Vagina (tissue), 2 donors: ENCODE measurements at places on chromosomes 5 and 9.

DNA sequence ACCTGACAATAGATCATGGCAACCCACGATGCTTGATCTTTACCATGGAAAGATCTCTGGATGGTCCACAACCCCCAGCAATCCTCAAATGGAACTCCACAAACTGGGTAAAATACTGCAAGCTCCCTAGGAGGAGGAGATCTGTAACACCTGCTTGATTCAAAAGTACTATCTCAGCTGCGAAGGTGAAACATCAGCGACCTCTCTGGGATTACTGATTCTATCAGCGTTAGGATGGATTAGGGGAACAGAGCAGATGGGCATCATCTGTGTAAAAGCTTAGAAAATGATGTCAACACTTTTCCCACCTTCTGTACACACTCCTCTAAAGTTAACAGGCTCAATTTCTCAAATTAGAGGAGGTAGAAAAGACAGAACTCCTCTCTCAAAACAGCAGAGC is 31.5 kb upstream of the TRPC7 start:
- H3K27me3 ChIP-seq = no peaks in the 10 kb centered on the region
- no peak overlapping the region for H3K4me3 ChIP-seq
- DNase-seq = no peak

DNA sequence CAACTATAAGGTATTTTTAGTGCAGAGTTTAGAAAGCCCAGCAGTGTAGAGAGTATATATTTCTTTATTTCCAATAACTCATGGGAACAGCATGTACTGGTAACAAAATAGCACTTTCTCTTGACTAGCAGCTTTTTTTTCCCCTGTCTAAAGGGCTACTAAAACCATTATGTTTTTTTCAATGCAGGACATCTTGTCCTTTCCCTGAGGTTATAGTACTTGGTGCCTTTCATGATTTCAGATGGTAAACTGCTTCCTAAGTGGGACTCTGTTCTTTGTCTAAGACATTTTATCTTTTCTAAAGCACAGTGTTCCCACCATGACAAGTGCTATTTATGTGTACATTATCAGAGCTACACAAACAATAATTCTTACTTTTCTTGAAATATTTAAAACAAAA is 122.3 kb downstream of the SLC24A2 start:
- no peaks in the 10 kb centered on the region for H3K4me1 ChIP-seq
- H3K27ac ChIP-seq = no peak overlapping the region
- no peak overlapping the region for H3K4me3 ChIP-seq

DNA sequence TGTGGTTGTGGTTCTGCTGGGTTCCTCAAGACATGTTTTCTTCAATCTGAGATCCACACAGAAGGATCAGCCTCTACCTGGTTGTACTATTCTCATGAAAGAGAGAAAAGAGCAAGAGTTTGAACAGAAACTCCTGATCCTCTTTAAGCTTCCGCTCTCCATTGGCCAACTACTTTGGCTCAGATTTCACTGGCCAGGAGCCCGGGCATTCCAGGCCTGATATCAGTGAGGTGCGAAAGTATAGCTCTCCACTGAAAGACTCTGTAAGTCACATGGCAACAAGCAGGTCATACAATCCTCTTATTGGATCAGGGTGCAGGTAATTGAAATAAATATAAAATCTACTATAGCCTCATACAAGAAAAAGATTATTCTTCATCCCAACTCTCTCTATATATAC is 920.5 kb downstream of the TLE4 start:
- no peaks in the 10 kb centered on the region for H3K36me3 ChIP-seq
- H3K4me1 ChIP-seq = no peaks in the 10 kb centered on the region
- H3K4me3 ChIP-seq = no peak overlapping the region
- no peak overlapping the region for H3K27ac ChIP-seq
- DNase-seq = no peak

DNA sequence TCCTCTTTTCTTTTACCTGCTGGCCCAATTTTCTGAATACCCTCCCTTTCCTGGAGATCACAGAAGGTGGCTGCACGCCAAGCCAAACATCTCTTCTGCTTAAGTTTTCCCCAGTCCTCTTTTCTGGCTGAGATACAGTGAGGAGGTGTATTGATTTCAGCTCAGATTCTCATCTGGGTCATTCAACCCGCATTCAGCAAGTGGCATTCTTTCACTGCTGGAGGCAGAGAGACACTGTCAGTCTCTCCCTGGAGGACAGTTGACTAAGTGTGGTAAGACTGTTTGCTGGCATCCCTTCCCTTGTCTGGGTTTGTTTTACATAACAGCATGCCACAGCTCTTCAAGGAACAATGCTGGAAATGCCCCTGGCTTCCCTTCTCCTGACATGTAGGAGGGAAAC is 60.5 kb downstream of the GABRG2 start:
- H3K27ac ChIP-seq = no peak overlapping the region
- no peaks in the 10 kb centered on the region for H3K36me3 ChIP-seq
- H3K4me3 ChIP-seq = no peak overlapping the region
- DNase-seq = no peak
